ENCODE measurements at places on chromosomes 5 and 9.

DNA sequence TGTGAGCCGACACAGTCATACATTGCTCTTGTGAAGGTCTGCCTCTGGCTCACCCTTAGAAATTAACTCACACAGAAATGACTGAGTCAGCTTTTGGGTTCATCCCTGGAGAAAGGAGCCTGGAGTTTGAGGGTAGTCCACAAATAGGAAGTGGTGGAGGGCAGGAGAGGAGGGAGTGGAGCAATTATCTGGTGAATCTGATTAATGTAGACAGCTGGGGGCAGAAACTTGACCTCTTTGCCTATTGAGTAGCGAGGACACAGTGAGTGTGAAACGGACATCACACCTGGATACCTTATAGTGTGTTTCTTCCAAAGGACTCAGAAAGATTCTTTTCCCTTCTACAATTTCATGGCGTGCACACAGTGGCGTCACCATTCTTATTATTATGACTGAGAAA, 48.5 kb upstream of the MSX2 start:
- no peaks in the 10 kb centered on the region for H3K4me1 ChIP-seq
- H3K27ac ChIP-seq, result no peak overlapping the region
- H3K36me3 ChIP-seq, result no peaks in the 10 kb centered on the region
- no peak for DNase-seq

DNA sequence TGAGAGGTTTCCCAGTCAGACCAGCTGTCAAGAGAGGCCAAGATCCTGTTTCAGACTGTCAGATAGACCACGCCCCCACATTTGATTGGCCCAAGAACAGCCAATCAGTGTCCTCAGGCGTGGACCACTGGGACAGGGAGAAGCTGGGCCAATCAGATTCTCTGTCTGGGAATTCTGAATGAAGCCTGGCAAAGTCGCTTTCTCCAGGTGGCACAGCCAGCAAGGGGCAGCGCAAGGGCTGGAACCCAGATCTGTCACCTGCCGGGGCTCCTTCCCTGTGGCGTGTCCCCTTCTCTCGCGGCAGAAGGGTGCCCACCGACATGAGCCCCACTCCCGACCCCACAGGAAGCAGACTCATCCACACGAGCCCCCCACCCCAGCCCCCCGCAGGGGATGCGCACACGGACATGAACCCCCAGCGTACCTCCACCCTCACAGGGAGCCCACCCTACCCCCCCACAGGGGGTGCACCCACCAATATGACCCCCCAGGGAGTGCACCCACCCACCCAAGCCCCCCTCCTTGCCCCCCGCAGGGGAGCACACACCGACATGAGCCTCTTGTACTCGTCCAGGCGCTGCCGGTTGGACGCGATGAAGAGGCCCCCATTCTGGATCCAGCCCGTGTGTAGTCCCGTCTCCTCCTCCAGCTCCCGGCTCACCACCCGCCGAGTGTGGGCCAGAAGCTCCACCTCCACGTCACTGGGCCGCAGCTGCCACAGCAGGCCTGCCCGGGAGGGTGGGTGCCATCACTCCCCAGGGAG, 6.1 kb downstream of the SARDH start:
- peak; percentile 48 for DNase-seq
- no peaks in the 10 kb centered on the region for H3K36me3 ChIP-seq
- no peaks in the 10 kb centered on the region for H3K4me1 ChIP-seq
- H3K27ac ChIP-seq, result no peak overlapping the region

GRCh38 chr9:15150939-15151338, 156.1 kb downstream of the TTC39B start:
- H3K27ac ChIP-seq, result no peak overlapping the region
- H3K36me3 ChIP-seq, result no peaks in the 10 kb centered on the region
- H3K27me3 ChIP-seq, result no peaks in the 10 kb centered on the region
- no peak for DNase-seq

GRCh38 chr5:41253109-41253508, 39.8 kb upstream of the C6 start:
- DNase-seq, result no peak
- no peak overlapping the region for H3K27ac ChIP-seq
- H3K36me3 ChIP-seq, result no peaks in the 10 kb centered on the region
- no peaks in the 10 kb centered on the region for H3K4me1 ChIP-seq
- H3K4me3 ChIP-seq, result no peak overlapping the region
- H3K27me3 ChIP-seq, result no peaks in the 10 kb centered on the region

GRCh38 chr9:127449332-127449966, 1.8 kb downstream of the RPL12 start:
- no peak overlapping the region for H3K27ac ChIP-seq
- no peak for DNase-seq
- peaks cover 35% of the 10 kb centered on the region for H3K36me3 ChIP-seq
- H3K4me1 ChIP-seq, result peaks cover 25% of the 10 kb centered on the region
- peak overlapping the region; percentile 94 for H3K4me3 ChIP-seq

- H3K4me1 ChIP-seq, result no peaks in the 10 kb centered on the region
- H3K36me3 ChIP-seq, result no peaks in the 10 kb centered on the region
- no peak overlapping the region for H3K27ac ChIP-seq
- H3K27me3 ChIP-seq, result no peaks in the 10 kb centered on the region
These were observed 65.7 kb upstream of the KCNN2 start for GRCh38 chr5:114296191-114296590.

Measured in kidney (tissue), 22 donors.